Esophagus mucosa (tissue), 1 donor: ENCODE measurements at places on chromosomes 11 and 22.

GRCh38 chr11:126415128-126415527, 59.6 kb downstream of the ST3GAL4 start:
- no peak for ATAC-seq

- ATAC-seq = peak; percentile 68
These were observed 3.3 kb upstream of the E2F8 start for GRCh38 chr11:19244084-19244483.

DNA sequence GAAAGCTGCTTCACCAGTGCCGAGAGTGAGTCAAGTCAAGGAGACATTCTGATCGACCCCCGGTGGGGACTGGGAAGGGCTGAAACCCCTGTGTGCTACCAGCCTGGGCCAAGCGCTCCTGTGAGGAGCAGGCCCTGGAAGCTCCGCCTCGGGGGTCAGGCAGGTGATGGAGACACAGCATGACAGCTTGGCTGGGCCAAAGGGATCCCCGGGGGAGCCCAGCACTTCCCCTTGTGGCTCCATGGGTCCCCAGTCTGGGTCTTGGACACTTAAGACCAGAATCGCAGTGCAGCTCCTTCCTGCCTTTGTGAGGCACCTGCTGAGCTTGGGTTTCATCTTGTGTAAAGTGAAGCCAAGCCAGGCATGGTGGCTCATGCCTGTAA, 89.2 kb downstream of the MORC2 start:
- ATAC-seq = no peak

DNA sequence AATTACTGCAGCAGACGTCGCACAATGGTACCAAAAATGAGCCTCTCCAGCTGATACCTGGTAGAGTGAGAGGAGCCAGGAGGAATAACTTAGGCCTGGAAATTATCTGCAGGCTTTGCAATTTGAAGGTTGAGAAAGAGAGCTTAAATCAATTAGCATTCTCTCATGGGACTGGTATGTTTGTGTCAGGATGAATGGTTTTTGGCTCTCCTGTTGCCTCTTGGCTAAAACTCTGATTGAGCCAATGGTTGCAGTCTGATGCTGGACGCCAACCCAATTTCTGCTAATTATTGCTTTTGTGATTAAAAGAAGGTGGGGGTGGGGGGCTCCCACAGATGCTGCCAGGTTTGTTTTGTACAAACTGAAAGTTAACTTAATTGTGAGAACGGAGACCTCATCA, 12.5 kb upstream of the NELL1 start:
- no peak for ATAC-seq

DNA sequence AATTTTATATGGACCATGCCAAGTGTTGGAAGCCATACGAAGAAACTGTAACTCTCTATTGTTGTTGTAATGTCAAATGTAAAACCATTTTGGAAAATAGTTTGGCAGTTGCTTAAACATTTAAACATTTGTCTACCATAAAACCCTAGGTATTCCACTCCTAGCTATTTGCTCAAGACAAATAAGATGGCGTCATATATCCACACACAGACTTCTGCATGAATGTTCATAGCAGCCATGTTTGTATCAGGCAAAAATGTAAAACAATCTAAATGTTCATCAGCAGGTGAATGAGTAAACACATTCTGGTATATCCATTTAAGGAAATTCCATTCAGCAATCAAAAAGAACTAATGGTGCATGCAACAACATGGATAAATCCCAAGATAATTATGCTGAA, 27.9 kb downstream of the OR9I1 start:
- no peak for ATAC-seq

- no peak for ATAC-seq
These were observed 497.5 kb downstream of the TBC1D22A start for GRCh38 chr22:47259990-47260389.

DNA sequence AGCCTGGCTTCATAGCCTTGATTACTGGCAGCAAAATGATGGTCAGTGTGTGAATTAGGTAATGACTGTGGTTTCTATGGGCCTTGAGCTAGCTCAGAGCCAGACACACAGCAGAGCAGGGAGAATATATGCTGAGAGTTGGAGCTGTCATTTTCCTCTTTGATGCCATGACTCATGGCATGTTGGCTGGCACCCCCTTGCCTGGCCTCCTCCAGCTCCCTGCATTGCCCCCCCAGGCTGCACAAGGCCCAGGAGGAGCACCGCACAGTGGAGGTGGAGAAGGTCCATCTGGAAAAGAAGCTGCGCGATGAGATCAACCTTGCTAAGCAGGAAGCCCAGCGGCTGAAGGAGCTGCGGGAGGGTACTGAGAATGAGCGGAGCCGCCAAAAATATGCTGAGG, 20.3 kb upstream of the RRM1 start:
- ATAC-seq = peak; percentile 12

DNA sequence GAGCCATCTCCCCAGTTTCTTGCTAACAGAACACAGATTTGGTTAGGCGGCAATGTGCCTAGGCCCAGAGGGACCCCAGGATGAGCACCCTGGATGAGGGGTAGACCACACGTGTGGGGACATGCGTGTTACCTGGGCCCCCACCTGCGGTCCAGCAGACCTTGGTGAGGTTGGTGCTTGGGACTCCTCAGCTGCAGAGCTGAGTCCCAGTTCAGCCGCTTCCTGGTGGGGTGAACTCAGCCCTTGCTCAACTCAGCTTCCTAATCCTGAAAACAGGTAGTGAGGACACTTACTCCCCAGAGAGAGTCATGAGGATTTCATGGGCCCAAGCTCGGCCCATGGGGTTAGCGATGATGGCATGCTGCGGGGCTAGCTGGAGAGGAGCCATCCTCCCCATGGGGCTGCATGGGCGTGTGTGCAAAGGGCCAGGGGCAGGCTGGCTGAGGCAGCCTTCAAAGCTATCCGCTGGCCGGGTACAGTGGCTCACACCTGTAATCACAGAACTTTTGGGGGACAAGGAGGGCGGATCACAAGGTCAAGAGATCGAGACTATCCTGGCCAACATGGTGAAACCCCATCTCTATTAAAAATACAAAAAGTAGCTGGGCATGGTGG, 46.9 kb upstream of the SHISAL1 start:
- no peak for ATAC-seq

- peak; percentile 38 for ATAC-seq
These were observed 9.2 kb downstream of the FBLN1 start for GRCh38 chr22:45511847-45512261.

DNA sequence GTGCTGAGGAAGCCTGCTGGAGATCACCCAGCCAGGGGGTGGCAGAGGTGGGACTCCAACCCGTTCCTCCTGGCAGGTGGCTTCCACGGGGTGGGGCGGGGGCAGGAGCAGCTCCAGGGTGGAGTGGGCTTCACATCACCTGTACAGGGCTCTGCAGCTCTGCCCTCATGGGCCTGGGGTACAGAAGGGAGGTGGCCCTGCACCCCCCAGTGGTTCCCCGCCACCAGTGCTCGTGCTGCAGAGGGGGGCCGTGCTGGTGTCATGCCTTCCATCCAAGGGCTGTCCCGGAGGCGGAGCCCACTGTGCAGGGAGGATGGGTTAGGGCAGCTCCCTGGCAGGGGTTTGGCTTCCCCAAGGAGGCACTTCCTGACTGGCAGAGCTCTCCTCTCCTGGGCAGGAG, 76.4 kb upstream of the SHISAL1 start:
- no peak for ATAC-seq

DNA sequence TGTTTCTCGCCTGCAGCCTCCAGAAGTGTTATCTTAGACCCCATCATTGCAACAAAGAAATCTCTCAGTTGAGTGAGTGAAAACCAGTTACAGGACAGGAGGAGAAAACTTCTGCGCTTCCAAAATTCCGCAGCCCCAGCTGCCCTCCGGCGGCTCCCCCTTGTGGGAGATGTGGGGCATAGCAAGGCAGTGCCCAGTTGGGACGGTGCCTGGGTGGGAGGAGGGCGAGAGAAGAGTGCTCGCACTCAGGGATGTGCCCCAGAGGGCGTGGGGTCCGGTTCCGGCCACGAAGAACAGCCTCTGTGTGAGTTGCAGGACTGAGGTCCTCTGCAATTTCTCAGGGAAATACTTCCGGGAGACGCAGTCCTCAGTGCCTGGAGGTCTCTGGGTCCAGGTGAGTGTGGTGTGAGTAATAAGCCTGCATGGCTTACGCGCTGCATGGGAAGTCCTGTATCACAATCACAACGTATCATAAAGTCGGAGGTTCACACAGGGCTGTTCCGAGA, 87.0 kb upstream of the BLID start:
- ATAC-seq = peak; percentile 90

DNA sequence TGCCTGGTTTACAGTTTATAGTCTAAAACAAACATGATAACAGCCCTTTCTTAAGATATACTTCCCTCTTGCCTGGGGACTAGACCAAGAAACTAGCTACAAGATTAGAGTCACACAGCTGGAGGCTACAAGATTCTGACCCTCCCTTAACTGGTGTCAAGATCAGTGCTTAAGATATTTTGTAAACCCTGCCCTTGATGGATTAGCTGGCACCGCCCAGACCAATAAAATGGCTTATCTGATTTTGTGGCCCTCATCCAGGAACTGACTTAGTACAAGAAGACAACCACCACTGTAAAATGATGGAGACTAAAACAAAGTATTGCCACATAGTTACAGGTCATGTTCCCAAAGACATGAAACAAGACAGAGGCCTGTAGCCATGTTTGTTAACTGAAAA, 53.4 kb downstream of the FAM181B start:
- ATAC-seq = no peak

DNA sequence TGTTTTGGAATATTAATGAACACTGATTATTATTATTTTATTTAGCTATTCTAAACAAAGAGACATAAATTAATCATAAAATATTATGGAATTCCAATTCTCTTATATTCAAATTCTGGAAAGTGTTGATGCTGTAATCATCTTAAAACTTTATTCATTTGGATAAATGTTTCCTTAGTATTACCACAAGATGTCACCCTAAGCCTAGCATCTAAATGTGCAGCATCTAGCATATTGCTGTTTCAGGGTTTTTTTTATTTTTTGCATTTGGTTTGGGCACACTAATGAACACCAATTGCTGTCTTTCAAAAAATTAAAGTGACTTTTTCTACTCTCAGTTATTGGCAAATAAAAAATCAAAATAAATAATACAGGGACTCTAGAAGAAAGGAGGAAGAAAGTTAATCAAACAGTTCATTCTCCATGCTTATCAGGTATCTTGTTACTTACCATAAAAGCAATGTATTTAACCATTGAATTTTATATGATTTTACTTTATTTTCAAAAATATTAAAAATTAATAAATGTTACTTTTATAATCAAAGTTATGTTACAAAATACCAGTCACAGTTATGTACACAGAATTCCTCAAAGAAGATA, 31.8 kb downstream of the DLG2 start:
- no peak for ATAC-seq

DNA sequence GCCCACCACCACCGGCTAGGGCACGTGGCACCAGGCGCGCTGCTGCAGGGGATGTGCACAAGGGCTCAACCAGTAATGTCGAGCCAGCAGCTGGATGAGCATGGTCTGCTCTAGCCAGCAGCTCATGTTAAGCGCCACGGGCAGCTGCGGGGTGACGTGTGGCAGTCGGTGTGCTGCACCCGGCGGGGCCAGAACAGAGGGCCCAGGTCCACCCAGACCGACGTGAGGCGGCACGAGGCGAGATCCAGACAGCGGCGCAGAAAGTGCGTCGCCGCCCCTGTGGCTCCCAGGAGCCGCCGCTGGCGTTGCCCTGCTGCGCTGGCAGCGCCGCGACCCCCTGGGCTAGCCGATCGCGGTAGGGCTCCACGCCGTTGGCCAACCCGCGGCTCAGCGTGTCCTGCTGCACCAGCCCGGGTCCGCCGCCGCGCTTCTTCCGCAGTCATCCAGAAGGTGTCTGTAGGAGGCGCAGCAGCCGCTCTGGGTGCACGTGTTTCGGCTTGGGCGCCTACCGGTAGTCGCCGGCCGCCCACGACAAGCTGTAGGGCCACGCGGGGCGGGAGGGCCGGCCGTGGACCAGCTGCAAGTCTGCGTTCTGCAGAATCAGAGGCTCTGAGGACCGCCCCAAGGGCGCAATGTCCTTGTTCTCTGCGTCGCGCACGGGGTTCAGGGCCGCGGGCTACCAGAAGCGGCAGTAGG, 4.6 kb upstream of the GALR3 start:
- ATAC-seq = peak; percentile 61

- no peak for ATAC-seq
These were observed 3.3 kb downstream of the NTM start for GRCh38 chr11:131373756-131374155.

GRCh38 chr11:70243912-70244652, 26.4 kb upstream of the PPFIA1 start:
- ATAC-seq = peak; percentile 34

DNA sequence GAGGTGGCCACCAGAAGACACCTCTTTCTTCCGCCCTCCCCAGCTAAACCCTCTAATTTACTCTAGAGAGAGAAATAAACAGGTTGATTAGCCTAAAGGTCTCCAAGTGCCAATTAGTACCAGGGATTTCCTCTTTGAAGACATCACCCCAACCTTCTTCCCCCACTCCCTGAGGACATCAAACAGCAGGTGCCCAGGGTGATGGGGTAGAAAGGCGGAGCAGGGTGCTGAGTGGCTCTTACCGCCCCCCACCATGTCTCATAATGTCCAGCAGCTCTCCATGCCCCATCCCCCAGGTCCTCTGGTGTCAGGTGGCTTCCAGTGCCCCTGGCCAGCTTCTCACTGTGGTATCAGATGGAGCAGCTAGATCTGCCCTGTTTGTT, 5.3 kb upstream of the GNAZ start:
- ATAC-seq = no peak

GRCh38 chr11:72406540-72407527, 27.5 kb downstream of the CLPB start:
- peak; percentile 87 for ATAC-seq

- no peak for ATAC-seq
These were observed 18.7 kb downstream of the H19 start for GRCh38 chr11:1978720-1979473.

GRCh38 chr11:73154178-73154577, 12.1 kb upstream of the FCHSD2 start:
- ATAC-seq = peak; percentile 35

- peak; percentile 77 for ATAC-seq
These were observed 25.6 kb upstream of the SORL1-AS1 start for GRCh38 chr11:121478226-121478894.

GRCh38 chr11:133075351-133075750, 456.9 kb downstream of the OPCML start:
- ATAC-seq = no peak

DNA sequence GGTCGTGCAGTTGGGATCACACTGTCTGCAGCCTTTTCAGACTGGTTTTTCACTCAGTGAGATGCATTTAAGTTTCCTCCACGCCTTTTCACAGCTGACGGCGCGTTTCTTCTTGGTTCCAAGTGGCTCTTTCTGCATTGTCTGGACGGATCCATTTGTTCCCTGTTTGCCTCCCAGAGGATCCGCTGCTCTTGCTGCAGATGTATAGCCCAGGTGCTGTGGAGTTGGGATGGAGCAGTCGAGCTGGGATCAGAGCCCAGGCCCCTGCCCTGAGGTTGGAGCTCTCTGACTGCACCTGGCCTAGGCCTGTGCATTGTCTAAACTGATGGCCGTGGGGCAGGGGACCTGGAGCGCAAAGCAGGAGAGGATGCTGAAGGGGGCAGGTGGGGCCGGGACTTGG, 51.6 kb downstream of the PARVB start:
- no peak for ATAC-seq
